ENCODE measurements at places on chromosomes 13 and 19. TPM values are rescaled to one million over a fixed set of nuclear protein-coding genes. Genes with fewer than 3 reads are reported as not detected.

The ZNF229 gene
- total RNA-seq: 4.2 TPM

The LIM2 gene
- not detected for total RNA-seq

The WDR88 gene
- not detected for total RNA-seq

The PSENEN gene
- 47.5 TPM for total RNA-seq

The GPR4 gene
- 5.6 TPM for total RNA-seq

The BAX gene
- 130 TPM for total RNA-seq

The ZNF284 gene
- total RNA-seq: 2.5 TPM

The CD37 gene
- 419 TPM for total RNA-seq

GRCh38 chr13:61410669-61411297 lies 4.9 kb downstream of the PCDH20 start:
- no peaks in the 10 kb centered on the region for H3K4me1 ChIP-seq
- H3K27me3 ChIP-seq: peaks cover 9% of the 10 kb centered on the region
- DNase-seq: no peak
- H3K36me3 ChIP-seq: no peaks in the 10 kb centered on the region
- no peak overlapping the region for H3K4me3 ChIP-seq

DNA sequence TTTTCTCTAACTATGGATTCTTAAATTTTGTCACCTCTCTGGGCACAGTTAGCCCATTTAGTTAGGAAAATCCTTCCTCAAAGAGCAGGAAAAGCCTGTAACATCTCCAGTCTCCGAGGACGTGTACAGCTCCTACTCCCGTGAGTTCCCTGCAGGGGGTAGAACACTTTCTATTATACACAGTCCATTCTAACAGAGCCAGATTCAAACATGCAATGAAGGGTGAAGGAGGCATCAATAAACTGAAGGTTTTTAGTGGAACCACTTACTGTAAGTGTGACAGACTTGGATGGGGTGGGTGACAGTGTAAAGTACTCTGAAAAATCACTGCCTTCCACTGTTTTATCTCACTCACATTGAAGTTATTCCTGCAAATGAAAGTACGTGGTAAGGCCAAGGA lies 204.7 kb upstream of the DACH1 start:
- no peak overlapping the region for H3K4me3 ChIP-seq
- H3K36me3 ChIP-seq: no peaks in the 10 kb centered on the region
- no peaks in the 10 kb centered on the region for H3K4me1 ChIP-seq
- no peaks in the 10 kb centered on the region for H3K27me3 ChIP-seq
- no peak for DNase-seq

DNA sequence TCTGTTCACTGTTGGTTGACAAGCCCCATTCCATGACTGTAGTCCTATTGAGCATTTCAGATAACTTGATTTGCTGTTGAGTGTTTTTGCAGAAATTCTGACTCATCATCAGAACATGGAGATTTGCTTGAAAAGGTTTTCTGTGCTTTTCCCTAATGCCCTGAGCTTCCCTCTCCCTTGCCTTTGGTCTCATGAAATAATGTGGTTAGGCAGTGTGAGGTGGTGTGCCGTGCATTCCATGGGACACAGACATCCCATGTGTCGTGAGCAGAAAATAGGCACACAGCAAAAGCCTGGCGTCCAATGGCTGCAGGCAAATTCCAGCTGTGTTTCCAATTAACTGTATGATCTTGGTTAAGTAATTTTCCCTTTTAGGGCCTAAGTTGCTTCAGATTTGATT lies 197.4 kb downstream of the DLEU7 start:
- H3K36me3 ChIP-seq: no peaks in the 10 kb centered on the region
- H3K4me3 ChIP-seq: no peak overlapping the region
- H3K27me3 ChIP-seq: no peaks in the 10 kb centered on the region

- H3K36me3 ChIP-seq: no peaks in the 10 kb centered on the region
- H3K27ac ChIP-seq: no peak overlapping the region
- DNase-seq: no peak
- no peaks in the 10 kb centered on the region for H3K27me3 ChIP-seq
Observed at GRCh38 chr13:100680131-100680530, 5.5 kb upstream of the TMTC4 start.

- H3K4me1 ChIP-seq: no peaks in the 10 kb centered on the region
- no peak overlapping the region for H3K27ac ChIP-seq
- no peak for DNase-seq
- no peaks in the 10 kb centered on the region for H3K27me3 ChIP-seq
- no peak overlapping the region for H3K4me3 ChIP-seq
Observed at GRCh38 chr13:50225193-50226155, 210.2 kb downstream of the KCNRG start.

DNA sequence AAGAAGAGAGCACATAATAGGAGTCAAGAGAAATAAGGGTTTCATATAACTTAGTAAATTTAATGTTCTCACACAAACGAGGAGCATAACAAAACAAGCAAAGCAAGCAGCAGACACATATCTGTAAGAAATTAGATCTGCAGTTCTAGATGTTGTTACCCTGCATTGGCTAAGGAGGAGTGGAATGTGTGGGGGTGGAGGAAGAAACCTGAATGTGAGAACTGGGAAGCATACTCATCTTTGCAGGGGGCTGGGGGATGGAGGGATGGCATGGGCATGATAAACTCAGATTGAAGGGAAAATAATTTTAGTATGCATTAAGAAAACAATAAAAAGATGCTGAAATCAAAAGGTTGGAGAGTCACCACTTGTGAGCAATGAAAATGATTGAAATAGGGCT lies 255.0 kb downstream of the LIG4 start:
- no peak overlapping the region for H3K27ac ChIP-seq
- no peaks in the 10 kb centered on the region for H3K27me3 ChIP-seq
- H3K4me1 ChIP-seq: no peaks in the 10 kb centered on the region
- no peak for DNase-seq
- H3K4me3 ChIP-seq: no peak overlapping the region

- no peaks in the 10 kb centered on the region for H3K27me3 ChIP-seq
- no peaks in the 10 kb centered on the region for H3K4me1 ChIP-seq
- peak overlapping the region; percentile 95 for H3K27ac ChIP-seq
- no peak for DNase-seq
- no peak overlapping the region for H3K4me3 ChIP-seq
Observed at GRCh38 chr13:51834581-51835171, 10.3 kb downstream of the TMEM272 start.

DNA sequence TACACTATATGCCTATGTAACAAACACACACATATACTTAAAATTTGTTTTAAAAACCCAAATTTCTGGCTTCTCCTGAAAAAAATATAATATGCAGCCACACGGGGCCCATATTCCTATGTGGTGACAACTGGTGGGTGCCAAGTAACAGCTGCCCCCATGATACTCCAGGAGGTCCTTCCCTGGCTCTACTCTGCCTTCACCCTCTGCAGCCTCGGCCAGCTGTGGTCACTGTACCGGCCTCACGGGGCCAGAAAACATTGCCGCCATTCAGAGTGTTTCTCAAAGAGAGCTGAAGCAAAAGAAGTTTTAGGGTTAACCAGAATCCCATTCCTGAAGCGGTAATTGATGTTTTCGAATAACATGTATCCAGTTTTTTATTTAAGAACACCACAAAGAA lies 32.6 kb upstream of the POP4 start:
- H3K4me1 ChIP-seq: no peaks in the 10 kb centered on the region
- H3K4me3 ChIP-seq: no peak overlapping the region
- H3K27me3 ChIP-seq: no peaks in the 10 kb centered on the region
- DNase-seq: no peak

- H3K27ac ChIP-seq: no peak within 1 kb of the TSS
- peaks cover 22% of the 10 kb centered on the region for H3K4me1 ChIP-seq
- H3K4me3 ChIP-seq: peak within 1 kb of the TSS; percentile 41
- H3K27me3 ChIP-seq: peaks cover 99% of the 10 kb centered on the region
- DNase-seq: peak; percentile 77
- no peaks in the 10 kb centered on the region for H3K36me3 ChIP-seq
Observed at GRCh38 chr19:35856546-35857149, at the start of gene KIRREL2. Gene KIRREL2 (plus strand): TSS chr19:35856911. CDS start chr19:35857120, 209 bp downstream.

DNA sequence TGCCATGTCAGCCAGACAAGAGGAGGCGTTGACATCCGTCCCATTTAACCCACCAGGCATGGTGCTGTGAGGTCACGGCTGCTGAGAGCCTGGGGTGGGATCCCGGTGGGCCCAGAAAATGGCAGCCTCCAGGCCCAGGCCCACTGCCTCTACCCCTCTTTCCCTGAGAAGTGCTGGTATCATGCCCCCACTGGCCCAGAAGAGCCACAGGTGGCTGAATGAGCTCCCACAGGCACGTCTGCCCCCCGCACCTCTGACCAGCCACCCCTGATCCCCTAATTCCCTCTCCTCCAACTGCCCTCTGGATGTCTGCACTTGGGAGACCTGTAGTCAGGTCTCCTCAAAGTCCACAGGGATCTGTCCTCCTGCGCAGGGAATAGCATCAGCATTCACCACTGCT lies 37.3 kb upstream of the KCTD15 start:
- no peak overlapping the region for H3K27ac ChIP-seq
- H3K36me3 ChIP-seq: no peaks in the 10 kb centered on the region
- no peak for DNase-seq
- H3K4me1 ChIP-seq: no peaks in the 10 kb centered on the region
- no peaks in the 10 kb centered on the region for H3K27me3 ChIP-seq

DNA sequence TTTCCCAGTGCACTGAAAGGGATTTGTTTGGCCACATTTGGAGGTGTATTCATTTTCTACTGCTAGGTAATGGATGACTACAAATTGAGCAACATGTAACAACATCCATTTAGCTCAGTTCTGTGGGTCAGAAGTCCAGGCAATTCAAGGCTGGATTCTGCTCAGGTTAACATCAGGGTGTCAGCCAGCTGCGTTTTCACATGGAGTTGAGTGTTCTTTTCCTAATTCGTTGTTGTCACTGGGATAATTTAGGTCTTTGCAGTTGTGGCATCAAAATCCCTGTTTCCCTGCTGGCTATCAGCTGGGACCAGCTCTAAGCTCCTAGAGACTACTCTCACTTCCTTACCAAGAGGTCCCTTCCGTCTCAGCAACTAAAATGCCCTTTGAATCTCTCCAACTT lies 25.4 kb downstream of the MIR17HG start:
- H3K4me1 ChIP-seq: no peaks in the 10 kb centered on the region
- H3K27ac ChIP-seq: no peak overlapping the region
- H3K4me3 ChIP-seq: no peak overlapping the region
- H3K27me3 ChIP-seq: no peaks in the 10 kb centered on the region

GRCh38 chr19:46554161-46554560 lies 47.0 kb upstream of the CALM3 start:
- H3K4me1 ChIP-seq: no peaks in the 10 kb centered on the region
- DNase-seq: no peak
- H3K27me3 ChIP-seq: no peaks in the 10 kb centered on the region
- H3K36me3 ChIP-seq: no peaks in the 10 kb centered on the region
- H3K27ac ChIP-seq: no peak overlapping the region

DNA sequence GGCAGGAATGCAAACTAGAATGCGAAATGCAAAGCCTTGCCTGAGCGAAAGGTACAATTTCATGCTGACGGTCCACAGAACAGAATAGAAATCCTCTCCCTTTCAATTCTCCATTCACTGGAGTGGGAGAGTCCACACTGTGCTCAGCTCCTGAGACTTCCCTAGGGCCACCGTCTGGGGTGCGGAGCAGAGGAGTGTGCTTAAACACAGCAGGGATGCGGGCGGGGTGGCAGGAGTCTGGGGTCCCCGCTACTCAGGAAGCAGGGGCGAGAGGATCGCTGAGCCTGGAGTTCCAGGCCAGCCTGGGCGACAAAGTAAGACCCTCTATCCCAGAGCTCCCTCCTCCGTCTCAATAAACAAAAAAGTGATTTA lies 552 bp upstream of the ZNF816 start:
- peaks cover 22% of the 10 kb centered on the region for H3K4me1 ChIP-seq
- DNase-seq: peak; percentile 79
- peak overlapping the region; percentile 87 for H3K27ac ChIP-seq
- peak overlapping the region; percentile 79 for H3K4me3 ChIP-seq
- no peaks in the 10 kb centered on the region for H3K27me3 ChIP-seq

DNA sequence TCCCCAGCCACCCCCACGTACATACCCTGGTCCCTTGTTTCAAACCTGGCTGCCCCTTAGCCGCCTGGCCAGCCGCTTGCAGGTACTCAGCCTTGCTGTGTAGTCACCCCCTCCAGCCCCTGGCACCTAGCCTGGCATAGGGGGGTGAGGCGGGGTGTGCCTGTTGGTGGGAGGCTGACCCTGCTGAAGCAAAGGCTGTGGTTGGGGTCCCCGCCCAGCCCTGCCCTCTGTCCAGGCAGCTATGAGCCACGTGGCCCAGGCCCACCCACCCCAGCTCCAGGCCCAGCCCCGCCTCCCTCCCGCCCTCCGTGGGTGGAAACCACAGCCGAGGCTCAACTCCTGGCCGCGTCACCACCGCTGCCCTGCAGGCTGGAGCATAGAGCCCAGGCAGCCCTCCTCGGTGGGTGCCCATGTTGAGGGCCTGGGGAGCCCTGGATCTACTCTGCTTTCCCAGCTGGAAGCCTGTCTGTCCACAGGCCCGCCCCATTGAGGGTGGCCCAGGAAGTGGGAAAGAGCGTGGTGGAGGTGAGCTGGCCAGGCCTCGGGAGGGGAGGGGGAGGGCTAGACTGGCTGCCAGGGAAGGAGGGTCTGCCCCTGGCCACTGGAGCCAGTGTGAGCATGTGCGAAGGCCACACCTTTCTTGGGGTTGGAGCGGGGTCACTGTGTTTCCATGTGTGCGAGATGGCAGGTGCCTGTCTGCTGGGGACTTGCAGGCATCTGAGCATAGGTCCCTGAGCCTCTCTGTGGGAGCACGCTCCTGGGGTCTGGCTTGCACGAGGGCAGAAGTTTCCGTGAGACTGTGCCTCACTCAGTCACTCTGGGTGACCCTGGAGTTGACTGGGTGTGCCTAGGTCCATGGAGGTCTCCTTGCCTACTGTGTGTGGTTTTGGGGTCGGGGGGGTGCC lies 31.0 kb downstream of the PAK4 start:
- peaks cover 77% of the 10 kb centered on the region for H3K4me1 ChIP-seq
- no peaks in the 10 kb centered on the region for H3K27me3 ChIP-seq
- no peak overlapping the region for H3K4me3 ChIP-seq
- no peaks in the 10 kb centered on the region for H3K36me3 ChIP-seq
- no peak overlapping the region for H3K27ac ChIP-seq

DNA sequence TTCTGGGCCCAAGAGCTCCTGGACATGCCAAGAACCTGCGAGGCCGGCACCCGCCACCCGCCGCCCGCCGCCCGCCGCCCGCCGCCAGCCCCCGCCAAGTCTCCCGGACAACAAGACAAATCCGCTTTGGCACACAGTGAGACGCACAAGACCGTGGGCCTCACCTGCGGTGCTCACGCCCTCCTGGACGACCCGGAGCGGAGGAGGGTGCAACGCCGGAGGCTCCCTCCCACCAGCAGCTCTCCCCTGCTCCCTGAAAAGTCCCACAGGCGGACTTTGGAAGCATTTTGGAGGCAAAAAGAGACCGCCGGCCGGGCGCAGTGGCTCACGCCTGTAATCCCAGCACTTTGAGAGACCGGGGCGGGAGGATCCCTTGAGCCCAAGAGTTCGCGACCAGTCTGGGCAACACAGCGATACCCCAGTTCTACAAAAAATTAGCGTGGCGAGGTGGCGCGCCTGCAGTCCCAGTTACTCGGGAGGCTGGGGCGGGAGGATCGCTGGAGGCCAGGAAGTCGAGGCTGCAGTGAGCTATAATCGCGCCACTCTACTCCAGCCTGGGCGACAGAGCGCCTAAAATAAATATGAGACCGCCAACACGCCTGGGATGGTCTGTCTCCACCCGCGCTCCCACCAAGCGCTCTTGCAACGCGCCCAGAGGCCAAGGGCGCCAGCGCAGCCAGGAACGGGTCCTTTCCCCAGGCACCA lies 783 bp downstream of the RHPN2 start:
- no peaks in the 10 kb centered on the region for H3K36me3 ChIP-seq
- peaks cover 29% of the 10 kb centered on the region for H3K27me3 ChIP-seq
- no peak for DNase-seq
- peaks cover 26% of the 10 kb centered on the region for H3K4me1 ChIP-seq
- peak overlapping the region; percentile 82 for H3K4me3 ChIP-seq

All from spleen (tissue), 13 donors.